Left ventricle myocardium inferior (tissue), 1 donor: ENCODE measurements at places on chromosomes 7 and 10. TPM values are rescaled to one million over a fixed set of nuclear protein-coding genes. Genes with fewer than 3 reads are reported as not detected.

The FLNC gene
- 839 TPM for total RNA-seq

The RBP3 gene
- total RNA-seq: not detected

The EPHB6 gene
- total RNA-seq: 4.4 TPM

The SRGN gene
- total RNA-seq: 37.2 TPM

The TEX36 gene
- total RNA-seq: not detected

The TCERG1L gene
- not detected for total RNA-seq

The ACTL6B gene
- total RNA-seq: not detected

The FKBP6 gene
- total RNA-seq: not detected

GRCh38 chr10:5615316-5615715 lies 51.1 kb downstream of the ASB13 start:
- no peaks in the 10 kb centered on the region for H3K36me3 ChIP-seq
- no peak for DNase-seq
- peaks cover 20% of the 10 kb centered on the region for H3K4me1 ChIP-seq
- H3K27ac ChIP-seq: peak overlapping the region; percentile 70
- no peaks in the 10 kb centered on the region for H3K27me3 ChIP-seq
- no peak overlapping the region for H3K4me3 ChIP-seq

- H3K4me1 ChIP-seq: peaks cover 18% of the 10 kb centered on the region
- H3K27ac ChIP-seq: no peak overlapping the region
- no peak overlapping the region for H3K4me3 ChIP-seq
- no peaks in the 10 kb centered on the region for H3K27me3 ChIP-seq
- H3K36me3 ChIP-seq: no peaks in the 10 kb centered on the region
- no peak for DNase-seq
These were observed 31.0 kb upstream of the CAV2 start for GRCh38 chr7:116468534-116468933.

- no peak overlapping the region for H3K27ac ChIP-seq
- no peaks in the 10 kb centered on the region for H3K36me3 ChIP-seq
- H3K4me1 ChIP-seq: no peaks in the 10 kb centered on the region
- H3K27me3 ChIP-seq: no peaks in the 10 kb centered on the region
- DNase-seq: no peak
- H3K4me3 ChIP-seq: no peak overlapping the region
These were observed 224.9 kb upstream of the AUTS2 start for GRCh38 chr7:69373171-69374043.

DNA sequence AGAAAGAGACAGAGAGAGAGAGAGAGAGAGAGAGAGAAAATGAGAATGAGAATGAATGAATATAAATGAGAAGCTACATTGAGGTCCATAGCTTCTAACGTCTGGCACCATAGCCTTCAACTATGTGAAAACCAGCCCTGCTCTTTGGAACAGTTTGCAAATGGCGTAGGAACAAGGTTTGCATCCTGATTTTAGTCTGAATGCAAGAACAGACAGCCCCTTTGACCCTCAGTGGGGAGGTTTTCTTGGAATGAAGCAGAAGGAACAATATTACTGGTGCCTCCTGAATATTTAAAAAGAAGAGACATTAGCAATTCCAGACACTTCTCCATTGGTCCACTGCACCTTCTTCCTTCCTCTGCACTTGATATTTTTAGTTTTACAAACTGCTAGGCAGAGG lies 23.0 kb downstream of the LHPP start:
- H3K27me3 ChIP-seq: no peaks in the 10 kb centered on the region
- no peak overlapping the region for H3K27ac ChIP-seq
- DNase-seq: no peak
- no peaks in the 10 kb centered on the region for H3K36me3 ChIP-seq
- H3K4me1 ChIP-seq: no peaks in the 10 kb centered on the region

- no peaks in the 10 kb centered on the region for H3K27me3 ChIP-seq
- H3K4me3 ChIP-seq: no peak overlapping the region
- no peak for DNase-seq
- peaks cover 18% of the 10 kb centered on the region for H3K36me3 ChIP-seq
- H3K4me1 ChIP-seq: peaks cover 36% of the 10 kb centered on the region
These were observed 32.2 kb downstream of the MAD1L1 start for GRCh38 chr7:2200584-2200980.

- H3K4me3 ChIP-seq: no peak overlapping the region
- H3K4me1 ChIP-seq: no peaks in the 10 kb centered on the region
- H3K27ac ChIP-seq: no peak overlapping the region
- H3K27me3 ChIP-seq: peaks cover 5% of the 10 kb centered on the region
These were observed 93.3 kb upstream of the MGMT start for GRCh38 chr10:129373718-129374117.

- H3K27me3 ChIP-seq: no peaks in the 10 kb centered on the region
- peaks cover 2% of the 10 kb centered on the region for H3K36me3 ChIP-seq
- H3K4me3 ChIP-seq: no peak overlapping the region
- DNase-seq: no peak
These were observed 14.3 kb downstream of the KLF6 start for GRCh38 chr10:3770611-3771110.

- H3K4me1 ChIP-seq: peaks cover 10% of the 10 kb centered on the region
- no peaks in the 10 kb centered on the region for H3K27me3 ChIP-seq
- peak overlapping the region; percentile 41 for H3K27ac ChIP-seq
- no peaks in the 10 kb centered on the region for H3K36me3 ChIP-seq
These were observed 94.5 kb downstream of the PPP1R3A start for GRCh38 chr7:113824117-113824823.

DNA sequence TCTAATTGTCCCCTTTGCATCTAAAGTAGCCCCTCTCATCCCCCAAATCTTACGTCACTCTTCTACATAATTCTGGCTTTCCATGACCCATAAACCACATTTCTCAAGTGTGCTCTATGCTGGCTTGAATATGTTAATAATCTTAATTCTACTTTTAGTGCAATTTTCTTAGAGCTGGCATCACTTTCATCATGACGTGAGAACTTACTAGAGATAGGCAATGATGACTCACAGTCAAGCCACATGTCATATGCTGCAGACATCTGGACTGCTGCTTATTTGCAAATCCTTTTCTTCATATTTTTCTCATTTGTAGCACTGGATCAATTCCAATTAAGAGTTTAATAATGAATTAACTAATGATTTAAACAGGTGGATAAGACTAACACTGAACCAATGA lies 260.7 kb upstream of the PRKCQ start:
- no peaks in the 10 kb centered on the region for H3K36me3 ChIP-seq
- H3K4me3 ChIP-seq: no peak overlapping the region
- H3K27me3 ChIP-seq: no peaks in the 10 kb centered on the region

DNA sequence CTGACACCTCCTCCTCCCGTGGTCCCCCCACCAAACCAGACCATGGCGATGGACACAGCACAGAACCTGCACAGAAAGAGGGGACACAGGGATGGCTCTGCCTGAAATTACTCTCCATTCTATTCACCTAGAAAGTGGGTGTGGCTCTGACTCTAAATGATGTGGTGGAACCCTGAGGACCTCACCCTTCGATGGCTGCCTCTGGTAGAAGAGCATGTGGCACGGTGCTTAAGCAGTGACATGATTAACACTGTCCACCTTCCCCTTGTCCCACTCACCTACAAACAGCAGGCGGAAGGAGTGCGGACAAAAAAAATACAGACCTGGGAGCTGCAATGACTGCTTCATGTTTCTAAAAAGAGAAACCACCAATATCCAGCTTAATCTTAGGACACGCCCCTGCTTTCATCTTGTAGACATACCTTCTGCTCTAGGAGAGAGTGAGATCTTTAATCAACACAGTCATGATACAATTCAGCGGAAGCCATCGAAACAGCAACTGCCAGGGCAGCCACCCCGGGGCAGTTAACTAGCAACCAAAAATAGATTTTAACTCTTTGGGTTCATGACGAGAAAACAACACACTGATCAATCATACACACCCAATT lies 11.4 kb downstream of the JCAD start:
- H3K4me3 ChIP-seq: peak overlapping the region; percentile 17
- peaks cover 48% of the 10 kb centered on the region for H3K27me3 ChIP-seq
- H3K36me3 ChIP-seq: peaks cover 26% of the 10 kb centered on the region
- peak overlapping the region; percentile 86 for H3K27ac ChIP-seq

GRCh38 chr7:25846722-25847121 lies 305.3 kb upstream of the NFE2L3 start:
- DNase-seq: peak; percentile 85
- H3K36me3 ChIP-seq: no peaks in the 10 kb centered on the region
- peaks cover 24% of the 10 kb centered on the region for H3K27me3 ChIP-seq
- H3K4me3 ChIP-seq: no peak overlapping the region
- peak overlapping the region; percentile 86 for H3K27ac ChIP-seq
- H3K4me1 ChIP-seq: peaks cover 80% of the 10 kb centered on the region

DNA sequence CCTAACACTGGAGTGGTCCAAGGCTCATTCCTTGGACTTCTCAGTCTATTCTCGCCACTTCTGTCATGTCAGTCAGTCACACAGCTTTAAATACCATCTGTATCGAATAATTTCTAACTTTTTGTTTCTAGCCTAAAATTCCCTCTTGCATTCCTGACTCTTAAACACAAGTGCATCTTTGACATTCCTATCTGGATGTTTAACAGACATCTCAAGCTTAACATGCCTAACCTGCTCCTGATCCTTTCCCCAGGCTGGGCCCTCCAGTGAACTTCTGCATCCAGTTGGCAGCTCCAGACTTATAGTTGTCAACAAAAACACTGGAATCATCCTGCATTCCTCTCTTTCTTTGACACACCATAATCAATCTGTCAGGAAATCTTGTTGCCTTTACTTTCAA lies 4.5 kb upstream of the ABCB4 start:
- H3K4me1 ChIP-seq: peaks cover 13% of the 10 kb centered on the region
- H3K27me3 ChIP-seq: no peaks in the 10 kb centered on the region
- no peak for DNase-seq

DNA sequence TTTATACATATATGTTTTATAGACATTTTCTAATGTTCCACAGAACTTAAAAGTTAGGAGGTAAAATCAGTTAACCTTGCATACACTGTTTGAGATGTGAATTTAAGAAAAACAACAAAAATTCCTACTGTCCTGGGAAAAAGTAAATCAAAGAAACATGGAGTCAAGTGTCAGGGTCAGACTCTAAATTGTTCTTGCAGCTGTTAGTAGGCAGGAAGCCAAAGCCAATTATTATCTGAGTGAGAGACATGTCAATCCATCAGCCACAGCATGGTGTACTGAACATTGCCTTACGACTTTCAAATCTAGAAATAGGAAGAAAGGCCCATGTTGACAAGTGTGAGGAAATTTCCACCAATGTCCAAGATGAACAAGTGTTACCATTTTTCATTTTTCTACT lies 461.2 kb upstream of the MBL2 start:
- no peaks in the 10 kb centered on the region for H3K36me3 ChIP-seq
- H3K27me3 ChIP-seq: no peaks in the 10 kb centered on the region
- H3K27ac ChIP-seq: no peak overlapping the region
- no peaks in the 10 kb centered on the region for H3K4me1 ChIP-seq

GRCh38 chr7:117592011-117592635 lies 112.3 kb downstream of the CFTR start:
- no peaks in the 10 kb centered on the region for H3K36me3 ChIP-seq
- H3K27ac ChIP-seq: no peak overlapping the region
- no peaks in the 10 kb centered on the region for H3K27me3 ChIP-seq
- no peak for DNase-seq
- H3K4me3 ChIP-seq: no peak overlapping the region

GRCh38 chr7:84123965-84124547 lies 70.5 kb downstream of the SEMA3A start:
- H3K27ac ChIP-seq: no peak overlapping the region
- H3K27me3 ChIP-seq: no peaks in the 10 kb centered on the region
- H3K36me3 ChIP-seq: no peaks in the 10 kb centered on the region
- DNase-seq: no peak
- H3K4me3 ChIP-seq: no peak overlapping the region

DNA sequence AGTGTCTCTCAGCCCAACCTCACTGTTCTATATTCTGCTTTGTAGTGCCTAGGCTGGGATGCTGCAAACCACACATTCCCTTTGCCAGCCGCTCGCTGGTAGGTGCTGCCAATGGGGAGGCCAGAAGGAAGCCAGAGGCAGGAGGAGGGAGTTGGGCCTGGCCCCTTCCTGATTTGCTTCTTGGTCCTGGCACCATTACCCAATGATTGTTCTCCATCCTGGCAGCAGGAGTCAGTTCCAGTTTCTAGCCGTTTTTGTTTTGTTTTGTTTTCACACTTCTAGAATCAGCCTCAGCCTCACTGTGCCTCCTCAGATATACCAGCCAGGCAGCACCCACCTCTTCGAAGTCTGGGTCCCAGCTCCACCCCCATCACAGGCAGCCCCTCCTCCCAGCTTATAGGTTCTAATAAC lies 27.4 kb upstream of the LOXL4 start:
- H3K27me3 ChIP-seq: peaks cover 6% of the 10 kb centered on the region
- no peaks in the 10 kb centered on the region for H3K36me3 ChIP-seq
- peaks cover 41% of the 10 kb centered on the region for H3K4me1 ChIP-seq

DNA sequence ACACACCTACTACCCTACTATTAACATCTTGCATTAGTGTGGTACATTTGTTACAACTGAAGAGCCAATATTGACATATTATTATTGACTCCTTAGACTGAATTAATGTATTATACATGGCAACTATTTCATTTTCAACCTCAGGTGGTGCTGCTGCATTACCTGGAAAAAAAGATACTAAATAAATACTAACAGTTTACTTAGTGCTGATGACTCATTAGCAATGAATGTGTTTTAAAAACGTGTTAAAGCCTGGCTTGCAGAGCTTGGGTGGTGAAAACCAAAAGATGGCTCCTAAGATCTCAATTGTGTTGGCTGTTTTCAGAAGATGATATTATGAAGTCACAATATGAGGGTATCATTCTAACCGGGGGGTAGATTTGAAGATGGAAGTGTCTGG lies 34.8 kb downstream of the CFAP43 start:
- H3K27me3 ChIP-seq: no peaks in the 10 kb centered on the region
- no peak overlapping the region for H3K4me3 ChIP-seq
- no peak overlapping the region for H3K27ac ChIP-seq
- H3K36me3 ChIP-seq: no peaks in the 10 kb centered on the region

DNA sequence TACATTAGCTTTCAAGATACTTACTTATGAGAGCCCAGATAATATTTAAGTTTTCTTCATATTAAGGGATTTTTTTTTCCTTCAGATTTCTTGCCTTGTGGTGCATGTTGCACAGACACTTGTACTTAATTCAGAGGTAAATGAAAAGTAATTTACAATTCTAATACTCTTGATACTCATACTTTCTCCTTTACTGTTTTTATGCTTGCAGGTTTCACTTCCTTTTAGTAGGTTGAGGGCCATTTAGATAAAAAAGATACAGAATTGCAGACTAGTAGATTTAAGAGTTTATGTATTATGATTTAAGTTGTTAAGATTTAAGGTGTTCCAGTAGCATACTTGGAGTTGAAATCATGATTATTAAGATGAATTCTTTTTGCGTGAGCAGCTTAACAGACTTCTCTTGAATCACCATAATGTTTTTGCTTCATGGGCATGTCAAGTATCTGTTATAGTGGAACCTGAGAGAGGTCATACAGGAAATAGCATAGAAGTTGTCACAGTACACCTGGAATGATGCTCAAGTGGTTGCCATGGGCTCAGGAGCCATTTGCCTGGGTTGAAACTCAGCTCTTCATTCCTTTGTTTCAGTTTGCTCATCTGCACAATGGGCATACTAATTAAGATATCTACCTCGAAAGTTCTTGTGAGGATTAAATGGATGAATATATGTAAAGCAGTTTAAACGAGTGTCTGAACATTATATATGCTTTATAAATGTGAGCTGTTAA lies 174.8 kb upstream of the PRPS1L1 start:
- no peak for DNase-seq
- no peaks in the 10 kb centered on the region for H3K36me3 ChIP-seq
- no peaks in the 10 kb centered on the region for H3K27me3 ChIP-seq
- H3K4me3 ChIP-seq: no peak overlapping the region

GRCh38 chr10:123634221-123634620 lies 31.9 kb upstream of the GPR26 start:
- DNase-seq: no peak
- no peaks in the 10 kb centered on the region for H3K4me1 ChIP-seq
- H3K27ac ChIP-seq: no peak overlapping the region
- peaks cover 44% of the 10 kb centered on the region for H3K27me3 ChIP-seq

- no peak for DNase-seq
- no peaks in the 10 kb centered on the region for H3K27me3 ChIP-seq
- peaks cover 47% of the 10 kb centered on the region for H3K4me1 ChIP-seq
- H3K4me3 ChIP-seq: no peak overlapping the region
These were observed 17.7 kb downstream of the MDFIC start for GRCh38 chr7:114939484-114940097.
